ENCODE measurements at places on chromosomes 1 and 21.

GRCh38 chr1:85225624-85226380 is 25.0 kb upstream of the SYDE2 start:
- no peak for DNase-seq

GRCh38 chr1:226558036-226558650 is 9.6 kb downstream of the STUM start:
- no peak for DNase-seq

DNA sequence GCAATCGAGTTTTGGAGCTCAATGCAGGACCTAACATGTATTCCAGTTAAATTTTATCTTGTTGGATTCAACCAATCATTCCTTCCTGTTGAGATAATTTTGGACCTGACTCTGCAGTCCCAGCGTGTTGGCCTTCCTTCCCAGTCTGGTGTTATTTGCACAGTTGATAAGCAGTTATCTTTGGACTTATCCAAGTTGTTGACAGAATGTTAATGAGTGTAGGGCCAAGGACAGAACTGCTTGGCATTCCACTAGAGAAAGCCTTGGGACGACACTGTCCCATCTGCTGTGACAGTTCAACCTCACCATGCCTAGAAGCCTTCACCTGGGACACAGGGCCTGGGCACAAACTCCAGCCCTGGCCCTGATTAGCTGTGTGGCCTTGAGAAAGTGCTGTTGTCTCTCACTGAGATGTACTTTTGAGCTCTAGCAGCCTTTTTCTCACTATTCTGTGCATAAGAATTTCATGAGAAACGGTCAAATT is 104.1 kb upstream of the SLC25A33 start:
- no peak for DNase-seq

DNA sequence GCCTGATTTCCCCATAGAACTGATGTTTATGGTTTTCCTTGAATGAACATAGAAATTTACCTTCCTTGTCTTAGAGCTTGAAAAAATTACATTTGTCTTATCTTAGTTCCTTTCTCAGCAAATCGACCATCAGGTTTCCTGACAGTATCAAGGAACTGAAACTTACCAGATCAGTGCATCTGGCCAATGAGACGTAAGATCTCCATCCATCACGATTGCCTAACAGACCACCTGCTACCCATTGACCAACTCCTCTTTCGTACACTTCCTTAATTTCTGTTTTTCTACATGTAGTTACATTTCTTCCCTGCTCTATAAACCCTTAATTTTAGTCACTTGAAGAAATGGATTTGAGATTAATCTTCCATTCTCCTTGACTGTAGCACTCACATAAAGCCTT is 57.4 kb upstream of the TMPRSS15 start:
- DNase-seq: no peak
